ENCODE measurements at places on chromosomes 4 and X.

DNA sequence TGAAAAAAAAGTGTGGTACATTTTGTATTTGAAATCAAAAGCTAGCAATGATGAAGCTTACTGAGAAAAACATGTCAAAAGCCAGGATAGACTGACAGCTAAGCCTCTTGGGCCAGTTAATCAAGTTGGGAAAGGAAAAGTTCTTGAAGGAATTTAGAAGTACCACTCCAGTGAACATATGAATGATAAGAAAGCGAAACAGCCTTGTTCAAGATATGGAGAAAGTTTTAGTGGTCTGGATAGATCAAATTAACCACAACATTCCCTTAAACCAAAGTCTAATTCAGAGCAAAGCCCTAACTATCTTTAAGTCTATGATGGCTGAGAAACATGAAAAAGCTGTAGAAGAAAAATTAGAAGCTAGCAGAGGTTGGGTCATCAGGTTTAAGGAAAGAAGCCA lies 268.3 kb downstream of the PDHA2 start:
- no peaks in the 10 kb centered on the region for H3K36me3 ChIP-seq
- no peak for DNase-seq
- H3K27me3 ChIP-seq: no peaks in the 10 kb centered on the region

GRCh38 chr4:84648863-84649647 lies 66.1 kb downstream of the CDS1 start:
- no peaks in the 10 kb centered on the region for H3K27me3 ChIP-seq
- no peak for DNase-seq
- no peaks in the 10 kb centered on the region for H3K36me3 ChIP-seq

DNA sequence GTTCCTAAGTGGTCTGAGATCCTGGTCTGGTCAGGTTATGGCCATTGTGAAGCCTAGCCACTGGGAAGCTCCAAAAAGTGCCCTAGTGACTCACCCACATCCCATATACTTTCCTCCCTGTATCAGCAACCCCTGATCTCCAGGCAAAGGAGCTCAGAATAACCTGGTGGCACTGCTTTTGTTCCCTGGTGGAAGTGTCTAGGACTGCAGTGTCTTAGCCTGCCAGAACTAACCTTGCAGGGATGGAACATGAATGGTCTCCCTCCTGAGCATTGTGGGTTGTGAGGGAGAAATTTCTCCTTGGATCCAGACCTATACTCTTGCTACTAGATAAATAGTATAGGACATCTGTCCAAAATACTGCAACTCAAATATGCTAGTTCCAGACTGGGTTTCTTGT lies 27.9 kb upstream of the WDR1 start:
- DNase-seq: no peak
- no peak overlapping the region for H3K4me3 ChIP-seq
- no peaks in the 10 kb centered on the region for H3K4me1 ChIP-seq
- H3K27ac ChIP-seq: no peak overlapping the region

DNA sequence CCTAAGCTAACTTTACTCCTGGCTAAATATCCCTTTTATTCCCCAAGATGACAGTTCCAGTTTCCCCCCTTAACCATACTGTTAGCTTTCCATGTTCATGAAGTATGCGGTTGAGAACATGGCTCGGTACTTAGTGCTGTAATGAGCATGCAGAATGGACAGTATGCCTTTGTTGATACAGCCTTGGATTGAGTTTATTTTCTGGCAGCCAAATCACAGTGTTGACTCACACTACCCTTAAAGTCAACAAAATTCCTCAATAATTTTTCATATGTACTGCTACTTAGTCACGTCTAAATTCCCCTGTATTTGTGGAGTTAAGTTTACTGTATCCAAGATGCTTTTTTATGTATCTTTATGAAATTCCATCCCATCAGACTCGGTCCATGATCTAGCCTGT lies 1.4 kb upstream of the VEGFC start:
- peaks cover 34% of the 10 kb centered on the region for H3K27me3 ChIP-seq
- H3K36me3 ChIP-seq: no peaks in the 10 kb centered on the region
- no peak for DNase-seq
- H3K4me1 ChIP-seq: peaks cover 5% of the 10 kb centered on the region

DNA sequence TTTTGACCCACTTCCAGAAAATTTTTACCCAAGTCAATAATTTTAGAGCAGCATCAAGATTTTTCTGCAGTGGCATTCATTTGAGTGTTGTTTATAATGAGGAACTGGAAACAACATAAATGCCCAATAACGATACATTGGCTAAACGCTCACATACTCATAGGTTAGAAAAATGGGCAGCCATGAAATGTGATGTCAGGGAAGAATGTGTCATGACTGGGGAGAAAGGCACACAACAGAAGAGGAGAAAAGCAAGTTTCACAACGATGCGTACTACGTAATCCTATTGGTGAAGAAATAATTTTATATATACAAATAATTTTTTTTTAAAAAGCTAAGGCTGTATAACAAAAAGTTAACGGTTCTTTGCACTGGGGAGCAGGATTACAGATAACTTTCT lies 33.6 kb upstream of the MAP3K15 start:
- peaks cover 42% of the 10 kb centered on the region for H3K36me3 ChIP-seq
- peaks cover 23% of the 10 kb centered on the region for H3K4me1 ChIP-seq
- H3K4me3 ChIP-seq: no peak overlapping the region
- no peaks in the 10 kb centered on the region for H3K27me3 ChIP-seq

DNA sequence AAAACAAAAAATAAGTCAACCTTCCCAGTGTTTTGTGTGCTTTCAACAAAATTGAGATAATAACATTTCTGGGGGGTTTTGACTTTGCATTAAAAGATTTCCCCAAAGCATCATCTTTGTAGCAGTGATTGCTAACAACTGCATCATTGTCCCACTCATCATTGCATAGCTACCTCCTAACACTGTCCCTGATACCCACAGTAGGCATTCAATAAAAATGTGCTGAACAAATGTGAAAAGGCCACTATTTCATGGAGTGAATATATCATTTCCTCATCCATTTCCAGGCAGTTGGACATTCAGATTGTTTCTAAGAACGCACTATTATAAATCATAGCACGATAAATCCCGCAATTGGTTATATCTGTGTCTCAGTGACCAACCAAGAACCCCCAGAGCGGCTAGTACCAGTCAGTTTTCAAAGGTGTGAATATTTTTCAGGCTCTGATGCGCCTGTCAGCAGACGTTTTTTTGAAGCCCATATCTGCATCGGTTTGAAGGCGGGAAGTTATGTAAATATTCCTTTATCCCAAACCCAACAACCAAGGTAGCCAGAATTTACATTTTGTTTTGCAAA lies 36.0 kb upstream of the CRMP1 start:
- H3K36me3 ChIP-seq: no peaks in the 10 kb centered on the region
- DNase-seq: no peak
- H3K27me3 ChIP-seq: no peaks in the 10 kb centered on the region
- H3K4me1 ChIP-seq: no peaks in the 10 kb centered on the region

DNA sequence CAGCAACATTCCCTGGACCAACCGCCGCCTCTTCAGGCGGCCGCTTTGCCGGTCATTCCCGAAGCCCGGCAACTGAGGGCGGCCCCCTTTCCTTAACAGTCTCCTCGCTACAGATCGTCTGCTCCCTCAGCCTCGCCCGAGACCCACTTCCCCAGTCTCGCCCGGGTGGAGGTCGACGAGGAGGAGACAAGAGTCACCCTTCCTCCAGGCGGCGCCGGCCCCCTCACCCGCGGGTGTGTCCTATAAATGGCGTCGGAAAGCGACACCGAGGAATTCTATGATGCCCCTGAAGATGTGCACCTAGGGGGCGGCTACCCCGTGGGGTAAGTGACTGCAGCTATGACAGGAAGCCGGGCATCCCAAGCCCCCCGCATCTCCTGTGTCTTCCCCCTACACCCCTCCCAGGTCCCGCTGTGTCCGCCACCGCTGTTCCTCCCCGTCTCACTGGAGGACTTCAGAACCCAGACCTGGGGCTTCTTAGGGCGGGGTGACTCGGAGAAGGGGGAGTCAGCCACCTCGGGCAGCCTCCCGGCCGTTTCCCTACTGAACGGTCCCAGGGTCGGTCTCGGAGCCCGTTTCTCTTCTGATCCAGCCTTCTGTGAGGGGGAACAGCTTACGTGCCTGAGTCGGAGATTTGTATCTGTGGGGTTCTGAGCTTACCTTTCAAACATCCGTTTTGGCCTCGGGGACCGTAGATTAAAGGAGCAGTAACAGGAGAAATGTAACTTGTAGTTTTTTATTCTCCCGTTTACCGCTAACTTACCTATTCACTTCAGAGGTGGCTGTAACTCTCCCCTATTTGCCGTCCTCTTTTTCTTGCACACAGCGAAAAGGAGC lies 570 bp downstream of the WDR44 start:
- DNase-seq: peak; percentile 63
- H3K4me3 ChIP-seq: peak overlapping the region; percentile 97
- peak overlapping the region; percentile 99 for H3K27ac ChIP-seq
- H3K36me3 ChIP-seq: no peaks in the 10 kb centered on the region
- H3K27me3 ChIP-seq: no peaks in the 10 kb centered on the region
- peaks cover 40% of the 10 kb centered on the region for H3K4me1 ChIP-seq

- H3K4me3 ChIP-seq: no peak overlapping the region
- H3K36me3 ChIP-seq: no peaks in the 10 kb centered on the region
- H3K27ac ChIP-seq: no peak overlapping the region
- H3K4me1 ChIP-seq: peaks cover 22% of the 10 kb centered on the region
- DNase-seq: peak; percentile 20
- H3K27me3 ChIP-seq: peaks cover 4% of the 10 kb centered on the region
These were observed 2.9 kb downstream of the HPGDS start for GRCh38 chr4:94339779-94340178.

DNA sequence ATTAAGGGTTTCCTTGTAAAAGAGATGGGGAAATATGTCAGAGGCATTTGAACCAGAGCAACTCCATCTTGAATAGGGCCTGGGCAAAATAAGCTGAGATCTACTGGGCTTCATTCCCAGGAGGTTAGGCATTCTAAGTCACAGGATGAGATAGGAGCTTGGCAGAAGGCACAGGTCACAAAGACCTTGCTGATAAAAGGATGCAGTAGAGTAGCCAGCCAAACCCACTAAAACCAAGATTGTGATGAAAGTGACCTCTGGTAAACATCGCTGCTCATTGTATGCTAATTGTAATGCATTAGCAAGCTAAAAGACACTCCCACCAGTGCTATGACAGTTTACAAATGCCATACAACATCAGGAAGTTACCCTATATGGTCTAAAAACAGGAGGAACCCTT lies 1390.3 kb downstream of the RAPGEF2 start:
- no peak for DNase-seq
- no peaks in the 10 kb centered on the region for H3K4me1 ChIP-seq
- H3K27ac ChIP-seq: no peak overlapping the region
- no peaks in the 10 kb centered on the region for H3K36me3 ChIP-seq

- H3K27ac ChIP-seq: peak overlapping the region; percentile 88
- peaks cover 8% of the 10 kb centered on the region for H3K36me3 ChIP-seq
- peaks cover 40% of the 10 kb centered on the region for H3K4me1 ChIP-seq
- H3K27me3 ChIP-seq: no peaks in the 10 kb centered on the region
These were observed 150.6 kb downstream of the RASL11B start for GRCh38 chr4:53012738-53013137.

GRCh38 chr4:102825261-102826091 lies 1.9 kb downstream of the UBE2D3 start:
- H3K27me3 ChIP-seq: peaks cover 5% of the 10 kb centered on the region
- H3K36me3 ChIP-seq: peaks cover 33% of the 10 kb centered on the region
- H3K27ac ChIP-seq: no peak overlapping the region

DNA sequence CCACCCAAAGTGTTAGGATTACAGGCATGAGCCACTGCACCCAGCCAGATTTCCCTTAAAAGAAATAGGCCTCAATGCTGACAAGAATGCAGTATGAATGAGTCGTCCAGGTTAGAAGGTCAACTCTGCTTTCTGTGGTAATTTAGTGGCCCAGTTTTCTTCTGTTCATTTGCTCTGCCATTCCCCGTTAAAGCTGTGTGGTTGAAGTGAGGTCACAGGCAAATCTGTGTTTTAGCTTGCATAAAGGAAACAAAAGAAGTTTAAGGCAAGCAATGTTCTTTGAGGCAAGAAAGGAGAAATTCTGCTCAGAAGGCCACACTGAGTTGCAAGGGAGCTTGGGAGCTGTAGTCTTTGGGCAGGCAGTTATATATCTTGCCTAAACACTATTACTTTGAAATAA lies 176.8 kb downstream of the LARP7 start:
- DNase-seq: no peak
- H3K27ac ChIP-seq: no peak overlapping the region
- peaks cover 17% of the 10 kb centered on the region for H3K27me3 ChIP-seq
- no peak overlapping the region for H3K4me3 ChIP-seq

DNA sequence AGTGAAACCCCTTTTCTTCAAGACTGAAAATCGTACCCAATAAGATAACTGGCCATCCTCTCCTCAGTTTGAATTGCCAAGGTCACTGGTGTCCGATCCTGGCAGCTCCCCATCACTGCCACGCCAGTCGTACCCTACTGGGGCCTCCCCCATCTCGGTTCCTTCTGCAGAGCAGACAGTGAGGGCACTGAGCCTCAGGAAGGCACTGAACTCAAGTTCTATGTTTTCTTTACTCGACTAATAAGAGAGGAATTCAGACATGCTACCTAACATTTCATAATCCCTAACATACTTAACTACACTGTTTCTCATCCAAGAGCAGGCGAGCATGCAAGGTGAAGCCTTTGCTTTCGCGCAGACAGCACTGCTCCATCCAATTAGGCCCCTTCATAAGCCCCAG lies 23.4 kb downstream of the ZFYVE28 start:
- H3K36me3 ChIP-seq: no peaks in the 10 kb centered on the region
- H3K4me3 ChIP-seq: no peak overlapping the region
- H3K4me1 ChIP-seq: peaks cover 19% of the 10 kb centered on the region
- H3K27me3 ChIP-seq: peaks cover 69% of the 10 kb centered on the region
- no peak overlapping the region for H3K27ac ChIP-seq
- DNase-seq: no peak

DNA sequence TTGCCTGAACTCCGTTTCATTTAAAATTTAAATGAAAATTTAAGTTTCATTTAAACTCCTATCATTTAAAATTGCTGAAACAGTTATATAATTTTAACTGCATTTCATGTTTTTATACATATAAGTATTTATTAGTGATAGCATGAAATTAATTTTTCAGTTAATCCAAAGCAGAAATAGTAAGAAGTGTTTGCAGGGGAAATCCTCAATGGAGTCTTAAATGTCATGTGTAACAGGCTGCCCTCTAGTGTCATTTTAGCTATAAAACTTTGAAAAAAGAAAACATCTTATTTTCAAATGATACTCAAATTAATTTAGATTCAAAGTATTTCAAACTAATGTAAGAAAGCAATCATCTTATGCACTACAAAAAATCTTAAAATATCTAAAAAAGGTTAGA lies 27.2 kb downstream of the TAPT1 start:
- DNase-seq: no peak
- H3K4me3 ChIP-seq: no peak overlapping the region
- H3K27me3 ChIP-seq: no peaks in the 10 kb centered on the region

DNA sequence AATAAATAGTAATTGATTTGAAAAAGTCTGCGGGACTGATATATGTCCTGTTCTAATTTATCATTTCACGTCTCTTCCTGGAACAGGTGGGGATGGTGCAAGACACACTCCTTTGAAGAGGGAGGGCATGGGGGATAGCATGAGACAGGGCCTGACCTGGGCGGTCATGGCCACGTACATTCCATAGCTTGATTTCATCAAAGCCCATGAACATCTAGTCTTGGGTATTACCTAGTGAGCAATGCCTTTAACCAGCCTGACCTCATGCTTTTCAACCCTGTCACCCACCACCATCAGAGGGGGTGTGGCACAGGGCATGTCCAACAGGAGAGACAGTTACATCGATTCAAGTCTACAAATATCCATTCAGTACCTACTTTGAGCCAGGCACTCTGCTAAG lies 52.3 kb upstream of the HOPX start:
- no peaks in the 10 kb centered on the region for H3K36me3 ChIP-seq
- DNase-seq: no peak
- H3K27me3 ChIP-seq: peaks cover 9% of the 10 kb centered on the region
- H3K4me3 ChIP-seq: no peak overlapping the region
- H3K27ac ChIP-seq: no peak overlapping the region

GRCh38 chr4:170691168-170691567 lies 601.4 kb upstream of the AADAT start:
- H3K27ac ChIP-seq: no peak overlapping the region
- no peak for DNase-seq
- no peaks in the 10 kb centered on the region for H3K36me3 ChIP-seq
- no peaks in the 10 kb centered on the region for H3K4me1 ChIP-seq
- no peaks in the 10 kb centered on the region for H3K27me3 ChIP-seq

All from activated naive CD4-positive, alpha-beta T cell treated with anti-CD3 and anti-CD28 coated beads, Interleukin-2, amount 10 ng/mL, durations not matched to agents 7 days and 5 days (primary cell).